Activated T-cell treated with anti-CD3 and anti-CD28 coated beads, Interleukin-2, amount 50 U/mL, for 24 hours (primary cell): ENCODE measurements at places on chromosomes 7 and 10.

GRCh38 chr10:17428351-17429097 lies 25.9 kb downstream of the ST8SIA6 start:
- peak; percentile 65 for DNase-seq
- H3K27me3 ChIP-seq, result peaks cover 6% of the 10 kb centered on the region
- H3K4me1 ChIP-seq, result peaks cover 73% of the 10 kb centered on the region
- peak overlapping the region; percentile 45 for H3K27ac ChIP-seq

DNA sequence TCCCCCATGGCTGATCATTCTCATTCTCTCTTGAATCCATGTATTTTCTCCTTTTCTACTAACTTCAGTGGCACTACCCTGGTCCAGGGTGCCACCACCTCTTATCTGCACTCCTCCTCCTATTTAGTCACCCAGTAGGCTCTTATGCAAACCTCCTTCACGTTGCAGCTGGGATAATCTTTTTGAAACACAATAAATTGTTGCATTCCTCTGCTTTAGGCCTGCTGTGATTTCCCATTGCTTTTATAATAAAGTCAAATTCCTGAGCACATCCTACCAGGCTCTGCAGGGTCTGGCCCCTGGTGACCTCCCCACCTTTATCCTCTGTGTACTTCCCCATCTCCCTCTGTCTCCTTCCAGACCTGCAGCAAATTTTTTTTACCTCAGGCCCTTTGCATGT lies 112.7 kb upstream of the KIAA1217 start:
- H3K27me3 ChIP-seq, result no peaks in the 10 kb centered on the region
- no peaks in the 10 kb centered on the region for H3K36me3 ChIP-seq
- no peak for DNase-seq
- H3K4me3 ChIP-seq, result no peak overlapping the region
- H3K27ac ChIP-seq, result no peak overlapping the region

DNA sequence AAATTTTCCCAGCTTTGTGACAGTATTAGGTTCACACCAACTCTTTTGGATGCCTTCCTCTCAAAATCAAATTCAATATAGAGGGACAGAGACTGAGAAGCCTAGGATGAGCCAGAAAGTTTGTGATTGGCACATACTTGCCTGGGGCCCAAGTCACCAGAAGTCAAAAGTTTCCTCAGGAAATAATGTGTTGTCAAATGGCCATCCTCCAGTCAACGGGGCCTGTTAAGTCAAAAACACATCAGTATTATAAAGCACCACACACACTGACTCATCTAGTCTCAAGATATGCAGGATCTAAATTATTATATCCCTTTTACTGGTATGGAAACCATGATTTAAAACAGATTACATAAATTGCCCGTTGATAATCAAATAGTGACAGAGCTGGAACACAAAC lies 158.1 kb downstream of the AHR start:
- H3K27me3 ChIP-seq, result no peaks in the 10 kb centered on the region
- DNase-seq, result no peak
- no peak overlapping the region for H3K4me3 ChIP-seq
- H3K36me3 ChIP-seq, result no peaks in the 10 kb centered on the region

- H3K36me3 ChIP-seq, result no peaks in the 10 kb centered on the region
- no peak for DNase-seq
- no peak overlapping the region for H3K4me3 ChIP-seq
- no peaks in the 10 kb centered on the region for H3K27me3 ChIP-seq
Observed at GRCh38 chr7:142134909-142135308, 23.4 kb downstream of the MGAM2 start.

DNA sequence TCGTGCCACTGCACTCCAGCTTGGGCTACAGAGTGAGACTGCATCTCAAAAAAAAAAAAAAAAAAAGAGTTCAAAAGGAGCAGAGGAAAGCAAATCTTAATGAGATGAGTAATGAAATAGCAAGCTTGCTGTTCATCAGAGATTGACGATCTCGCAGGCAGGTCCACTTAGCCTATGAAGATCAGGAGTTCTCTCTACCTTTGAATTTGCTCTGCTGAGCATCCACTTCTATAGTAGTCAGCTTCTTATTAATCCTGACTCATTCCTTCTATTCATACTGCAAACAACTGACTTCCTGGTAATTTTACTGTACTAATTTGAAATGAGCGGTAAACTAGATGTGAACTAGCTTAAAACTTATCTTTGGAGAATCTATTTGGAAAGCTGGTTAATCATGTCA lies 1014.6 kb downstream of the GATA3 start:
- H3K36me3 ChIP-seq, result no peaks in the 10 kb centered on the region
- H3K4me1 ChIP-seq, result peaks cover 33% of the 10 kb centered on the region
- no peak for DNase-seq
- H3K4me3 ChIP-seq, result peak overlapping the region; percentile 12

DNA sequence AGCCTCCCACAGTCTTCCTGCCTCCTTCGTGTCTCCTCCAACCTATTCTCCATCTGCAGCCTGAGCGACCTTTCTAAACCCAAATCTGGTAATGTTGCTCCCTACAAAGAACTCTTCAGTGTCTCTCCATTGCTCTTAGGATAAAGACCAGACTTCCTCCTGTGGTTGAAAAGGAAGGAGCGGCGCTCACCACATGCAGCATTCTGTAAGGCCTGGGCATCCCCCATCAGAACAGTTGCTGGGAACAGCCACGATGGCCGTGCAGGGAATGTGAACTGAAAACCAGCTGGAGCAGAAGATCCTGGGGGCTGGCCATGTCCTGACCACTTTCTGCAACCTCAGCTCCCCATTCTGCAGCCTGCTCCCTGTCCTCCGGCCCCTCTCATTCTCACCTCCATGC lies 237.8 kb upstream of the ZMIZ1 start:
- H3K36me3 ChIP-seq, result no peaks in the 10 kb centered on the region
- H3K27me3 ChIP-seq, result peaks cover 39% of the 10 kb centered on the region
- H3K4me3 ChIP-seq, result no peak overlapping the region
- DNase-seq, result no peak

GRCh38 chr10:90398566-90398965 lies 459.3 kb downstream of the HTR7 start:
- H3K4me3 ChIP-seq, result no peak overlapping the region
- H3K36me3 ChIP-seq, result no peaks in the 10 kb centered on the region
- no peak overlapping the region for H3K27ac ChIP-seq
- DNase-seq, result no peak
- H3K4me1 ChIP-seq, result no peaks in the 10 kb centered on the region
- H3K27me3 ChIP-seq, result no peaks in the 10 kb centered on the region

- H3K4me3 ChIP-seq, result no peak overlapping the region
- peaks cover 23% of the 10 kb centered on the region for H3K36me3 ChIP-seq
- no peak overlapping the region for H3K27ac ChIP-seq
- H3K4me1 ChIP-seq, result peaks cover 29% of the 10 kb centered on the region
Observed at GRCh38 chr10:122955892-122956291, 1.9 kb upstream of the C10orf88 start.

GRCh38 chr7:127375631-127376030 lies 16.9 kb downstream of the ZNF800 start:
- H3K4me1 ChIP-seq, result peaks cover 65% of the 10 kb centered on the region
- H3K27ac ChIP-seq, result no peak overlapping the region
- peaks cover 88% of the 10 kb centered on the region for H3K36me3 ChIP-seq
- H3K4me3 ChIP-seq, result no peak overlapping the region
- no peak for DNase-seq

DNA sequence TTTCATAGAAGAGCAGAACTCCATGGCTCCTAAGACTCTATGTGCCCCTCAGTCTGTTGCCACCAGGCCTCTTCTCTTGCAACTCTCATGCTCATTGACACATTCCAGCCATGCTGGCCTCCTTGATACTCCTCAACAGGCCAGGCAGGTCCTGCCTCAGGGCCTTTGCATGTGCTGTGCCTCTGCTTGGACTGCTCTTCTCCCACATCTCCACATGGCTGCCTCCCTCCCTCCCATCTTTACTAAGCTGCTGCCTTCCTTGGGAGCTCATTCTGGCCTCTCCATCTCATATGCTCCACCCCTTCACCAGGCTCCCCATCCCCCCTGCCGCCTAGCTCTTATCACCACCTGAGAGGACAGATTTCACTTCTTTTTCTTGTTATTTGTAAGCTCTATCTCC lies 103.8 kb upstream of the GPR26 start:
- H3K4me1 ChIP-seq, result no peaks in the 10 kb centered on the region
- no peak overlapping the region for H3K27ac ChIP-seq
- DNase-seq, result no peak
- H3K27me3 ChIP-seq, result peaks cover 41% of the 10 kb centered on the region

- no peaks in the 10 kb centered on the region for H3K27me3 ChIP-seq
- H3K27ac ChIP-seq, result no peak overlapping the region
- H3K4me1 ChIP-seq, result no peaks in the 10 kb centered on the region
- no peak for DNase-seq
- no peak overlapping the region for H3K4me3 ChIP-seq
- H3K36me3 ChIP-seq, result no peaks in the 10 kb centered on the region
Observed at GRCh38 chr10:99807786-99808185, 25.3 kb downstream of the ABCC2 start.

DNA sequence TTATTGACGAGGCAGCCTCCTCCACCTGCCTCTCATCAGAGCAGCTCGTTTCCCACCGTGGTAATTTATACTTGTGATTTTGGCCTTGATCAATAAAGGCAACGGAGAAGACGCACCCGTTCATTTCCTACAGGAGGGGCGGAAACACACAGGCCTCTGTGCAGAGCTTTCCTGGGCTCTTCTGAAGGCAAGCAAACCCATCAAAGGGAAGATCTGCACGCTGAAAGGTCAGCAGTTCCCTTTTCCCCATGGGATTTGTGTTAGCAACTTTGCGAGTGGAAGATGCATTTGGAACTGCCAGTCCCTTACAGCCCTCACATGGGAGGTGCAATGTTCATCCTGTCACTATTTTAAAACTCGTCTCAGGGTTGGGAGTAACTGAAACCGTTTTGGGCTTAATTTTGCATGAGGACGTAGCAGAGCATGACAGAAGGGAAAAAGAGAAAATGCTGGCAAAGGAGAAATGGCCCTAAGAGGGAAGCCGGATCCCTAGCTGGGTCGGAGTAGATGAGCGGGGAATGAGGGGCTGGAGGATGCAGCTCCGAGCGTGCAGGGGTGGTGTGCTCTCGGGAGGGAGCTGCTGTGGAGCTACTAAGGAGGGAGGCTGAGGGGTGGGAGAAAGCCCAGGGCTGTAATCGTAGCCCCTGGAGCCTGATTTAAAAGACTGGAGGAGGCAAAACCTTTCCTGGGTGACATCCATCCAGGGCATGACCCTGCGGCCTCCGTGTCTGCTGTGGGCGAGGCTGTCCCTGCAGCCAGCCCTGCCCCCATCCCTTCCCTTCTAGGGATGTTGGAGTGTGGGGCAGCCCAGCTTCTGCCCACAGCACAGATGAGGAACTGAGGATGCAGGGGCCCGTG lies 111.1 kb upstream of the FAM20C start:
- H3K4me1 ChIP-seq, result no peaks in the 10 kb centered on the region
- H3K27ac ChIP-seq, result no peak overlapping the region
- no peaks in the 10 kb centered on the region for H3K36me3 ChIP-seq
- H3K27me3 ChIP-seq, result peaks cover 6% of the 10 kb centered on the region
- H3K4me3 ChIP-seq, result no peak overlapping the region
- peak; percentile 6 for DNase-seq

GRCh38 chr10:113423981-113424721 lies 128.7 kb upstream of the HABP2 start:
- H3K27me3 ChIP-seq, result peaks cover 38% of the 10 kb centered on the region
- no peak for DNase-seq
- H3K27ac ChIP-seq, result no peak overlapping the region
- H3K36me3 ChIP-seq, result no peaks in the 10 kb centered on the region
- no peak overlapping the region for H3K4me3 ChIP-seq
- H3K4me1 ChIP-seq, result no peaks in the 10 kb centered on the region

DNA sequence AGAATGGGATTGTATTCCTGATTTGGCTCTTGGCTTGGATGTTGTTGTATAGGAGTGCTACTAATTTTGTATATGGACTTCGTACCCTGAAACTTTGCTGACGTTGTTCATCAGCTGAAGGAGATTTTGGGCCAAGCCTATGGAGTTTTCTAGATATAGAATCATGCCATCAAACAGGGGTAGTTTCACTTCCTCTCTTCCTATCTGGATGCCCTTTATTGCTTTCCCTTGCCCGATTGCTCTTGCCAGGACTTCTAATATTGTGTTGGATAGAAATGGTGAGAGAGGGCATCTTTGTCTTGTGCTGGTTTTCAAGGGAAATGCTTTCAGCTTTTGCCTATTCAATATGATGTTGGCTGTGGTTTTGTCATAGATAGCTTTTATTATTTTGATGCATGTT lies 92.3 kb downstream of the CCDC7 start:
- peaks cover 15% of the 10 kb centered on the region for H3K36me3 ChIP-seq
- no peak overlapping the region for H3K4me3 ChIP-seq
- no peak overlapping the region for H3K27ac ChIP-seq
- DNase-seq, result no peak
- H3K27me3 ChIP-seq, result no peaks in the 10 kb centered on the region

GRCh38 chr7:47826754-47827153 lies 121.5 kb downstream of the PKD1L1 start:
- H3K27ac ChIP-seq, result no peak overlapping the region
- no peaks in the 10 kb centered on the region for H3K27me3 ChIP-seq
- no peaks in the 10 kb centered on the region for H3K36me3 ChIP-seq
- DNase-seq, result no peak
- H3K4me1 ChIP-seq, result no peaks in the 10 kb centered on the region

DNA sequence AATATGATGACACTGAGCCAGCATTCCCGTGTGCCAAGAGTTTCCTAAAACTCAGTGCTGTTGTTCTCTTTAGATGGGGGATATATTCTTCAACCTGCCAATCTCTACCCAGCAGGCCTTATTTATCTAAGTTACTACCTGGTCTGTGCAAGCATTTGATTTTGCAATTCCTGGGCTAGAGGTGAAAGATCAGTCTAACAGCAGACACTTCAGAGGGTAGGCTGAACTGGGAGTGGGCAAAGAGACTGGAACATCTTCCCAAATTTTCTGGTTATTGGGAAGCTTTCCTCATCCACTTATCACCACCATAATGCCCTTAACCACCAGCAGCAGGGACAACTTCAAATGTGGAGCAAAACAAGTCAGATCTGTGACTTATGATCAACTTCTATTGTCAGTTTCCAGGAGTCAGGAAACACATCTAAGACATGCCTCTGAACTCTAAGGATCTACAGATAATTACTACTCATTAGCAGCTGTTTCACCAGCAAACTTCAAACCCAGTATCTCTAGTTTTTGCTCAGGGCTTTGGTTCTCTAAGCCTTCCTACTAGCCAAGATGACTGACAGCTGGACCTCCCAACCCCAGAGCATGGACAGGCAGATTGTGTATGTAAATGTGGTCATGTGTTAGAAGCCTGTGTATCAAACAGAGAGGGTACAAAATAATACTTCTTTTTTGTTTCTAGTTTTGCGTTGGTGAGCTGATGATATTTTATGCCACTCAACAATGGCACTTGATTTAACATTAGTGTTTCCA lies 1.0 kb downstream of the ASAH2 start:
- H3K36me3 ChIP-seq, result no peaks in the 10 kb centered on the region
- H3K27me3 ChIP-seq, result peaks cover 51% of the 10 kb centered on the region
- no peak for DNase-seq
- no peak overlapping the region for H3K27ac ChIP-seq
- H3K4me1 ChIP-seq, result no peaks in the 10 kb centered on the region
- no peak overlapping the region for H3K4me3 ChIP-seq

- no peak overlapping the region for H3K4me3 ChIP-seq
- H3K27me3 ChIP-seq, result no peaks in the 10 kb centered on the region
- no peaks in the 10 kb centered on the region for H3K36me3 ChIP-seq
- H3K27ac ChIP-seq, result no peak overlapping the region
- DNase-seq, result no peak
Observed at GRCh38 chr10:7421526-7421925, 10.7 kb upstream of the SFMBT2 start.
